ENCODE measurements at places on chromosomes 16 and 17.

- DNase-seq: no peak
Observed at GRCh38 chr16:66298571-66299120, 67.8 kb upstream of the CDH5 start.

GRCh38 chr16:49703483-49703882, 152.4 kb downstream of the ZNF423 start:
- DNase-seq: no peak

- peak; percentile 2 for DNase-seq
Observed at GRCh38 chr16:69796285-69797118, 34.4 kb downstream of the WWP2 start.

GRCh38 chr17:77863814-77864161, 94.7 kb upstream of the TNRC6C start:
- no peak for DNase-seq

Data from stimulated activated CD4-positive, alpha-beta T cell treated with anti-CD3 and anti-CD28 coated beads, Interleukin-12 subunit alpha, Interleukin-12 subunit beta, amount 100 ng/mL, for 4 hours (primary cell).